ENCODE measurements at places on chromosomes 11 and 22.

DNA sequence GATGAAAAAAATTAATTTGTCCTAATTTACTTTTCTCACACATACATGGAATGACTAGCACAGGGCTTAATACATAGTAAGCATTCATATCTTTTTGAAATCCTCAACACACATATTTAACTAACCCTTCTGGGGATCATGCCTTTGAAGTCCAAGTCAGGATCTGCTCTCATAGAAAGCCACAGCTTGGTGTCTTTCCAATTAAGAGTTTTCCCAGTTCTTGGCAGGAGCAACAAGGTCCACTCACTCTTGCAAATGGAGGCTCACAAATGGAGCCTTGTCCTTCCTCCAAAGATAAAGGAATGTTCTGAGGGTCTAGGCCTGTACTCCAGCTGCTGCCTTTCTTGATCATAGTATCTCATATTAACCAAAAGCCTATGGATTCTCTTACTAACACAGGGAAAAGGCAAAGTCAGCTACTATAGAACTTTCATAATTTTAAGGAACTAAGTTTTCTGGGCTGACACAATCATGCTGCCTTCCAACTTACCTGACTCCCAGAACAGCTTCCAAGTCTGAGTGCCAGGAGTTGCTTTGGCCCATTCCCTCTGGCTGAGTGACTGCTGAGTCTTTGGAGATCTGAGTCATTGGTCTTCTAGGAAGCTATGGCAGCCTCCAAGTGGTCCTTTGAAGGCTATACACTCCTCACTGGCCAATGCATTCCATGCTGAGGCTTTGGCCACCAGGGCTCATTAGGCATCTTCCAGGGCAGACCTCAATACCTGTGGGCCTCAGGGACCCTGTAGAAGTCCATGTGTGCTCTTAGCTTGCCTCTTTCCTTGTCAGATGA is 25.8 kb upstream of the NUCB2 start:
- DNase-seq = no peak

DNA sequence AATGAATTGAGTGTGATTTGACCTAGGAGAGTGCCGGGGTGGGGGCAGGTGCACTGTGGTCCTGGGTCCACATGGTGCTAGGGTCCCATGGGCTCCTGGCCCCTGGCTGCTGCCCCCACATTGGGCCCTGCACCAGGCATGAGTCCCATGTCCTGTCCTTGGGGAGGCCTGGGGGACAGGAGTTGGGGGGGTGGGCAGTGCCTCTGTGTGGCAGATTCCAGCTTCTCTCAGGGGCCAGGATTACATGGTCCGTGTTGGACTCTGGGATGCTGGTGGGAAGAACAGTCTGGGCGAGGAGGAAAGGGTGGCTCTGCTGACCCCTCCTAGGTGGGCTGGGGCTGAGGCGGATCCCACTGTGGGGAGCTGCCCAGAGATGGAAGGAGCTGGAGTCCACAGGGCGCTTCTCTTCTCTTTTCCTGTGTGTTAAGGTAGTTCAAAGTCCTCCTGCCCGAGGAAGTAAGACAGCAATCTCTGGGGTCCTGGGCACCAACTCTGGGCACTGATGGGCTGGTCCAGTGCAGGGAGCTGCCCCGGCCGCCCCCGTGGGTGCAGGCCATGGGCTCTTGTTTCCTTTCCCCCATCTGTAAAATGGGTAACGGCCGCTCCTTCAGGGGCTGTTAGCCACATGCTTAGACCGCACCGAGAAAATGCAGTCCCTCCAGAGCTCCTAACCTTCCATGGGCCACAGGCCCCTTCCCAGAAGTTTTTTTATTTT is 19.8 kb downstream of the KCNQ1 start:
- DNase-seq = no peak

DNA sequence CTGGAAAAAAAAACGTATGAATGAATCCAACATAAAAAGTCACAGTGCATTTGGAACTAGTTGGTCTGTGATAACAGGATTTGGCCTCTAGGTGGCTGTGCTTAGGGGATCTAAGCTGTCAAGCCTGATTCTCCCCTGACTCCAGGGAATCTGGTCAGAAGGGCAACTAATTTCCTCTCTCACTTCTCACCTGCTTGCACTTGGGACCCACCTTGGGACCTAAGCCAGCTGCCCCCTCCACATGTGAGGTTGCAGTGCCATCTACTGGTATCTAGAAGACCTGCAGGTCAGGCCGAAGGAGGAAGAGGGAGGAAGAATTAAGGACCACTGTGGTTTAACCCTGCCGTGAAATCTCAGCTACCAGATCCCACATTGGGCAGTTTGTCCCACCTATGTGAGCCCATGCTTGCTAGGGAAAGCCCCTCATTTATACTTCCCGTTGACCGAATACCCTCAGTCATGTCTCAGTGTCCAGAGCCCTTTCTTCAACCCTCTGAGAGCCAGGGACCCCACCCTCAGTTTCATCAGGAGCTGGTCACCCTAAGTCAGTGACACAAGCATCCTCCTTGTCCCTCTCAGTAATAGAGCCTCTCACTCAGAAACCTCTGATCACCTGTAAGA is 33.2 kb upstream of the CAVIN3 start:
- peak; percentile 72 for DNase-seq

DNA sequence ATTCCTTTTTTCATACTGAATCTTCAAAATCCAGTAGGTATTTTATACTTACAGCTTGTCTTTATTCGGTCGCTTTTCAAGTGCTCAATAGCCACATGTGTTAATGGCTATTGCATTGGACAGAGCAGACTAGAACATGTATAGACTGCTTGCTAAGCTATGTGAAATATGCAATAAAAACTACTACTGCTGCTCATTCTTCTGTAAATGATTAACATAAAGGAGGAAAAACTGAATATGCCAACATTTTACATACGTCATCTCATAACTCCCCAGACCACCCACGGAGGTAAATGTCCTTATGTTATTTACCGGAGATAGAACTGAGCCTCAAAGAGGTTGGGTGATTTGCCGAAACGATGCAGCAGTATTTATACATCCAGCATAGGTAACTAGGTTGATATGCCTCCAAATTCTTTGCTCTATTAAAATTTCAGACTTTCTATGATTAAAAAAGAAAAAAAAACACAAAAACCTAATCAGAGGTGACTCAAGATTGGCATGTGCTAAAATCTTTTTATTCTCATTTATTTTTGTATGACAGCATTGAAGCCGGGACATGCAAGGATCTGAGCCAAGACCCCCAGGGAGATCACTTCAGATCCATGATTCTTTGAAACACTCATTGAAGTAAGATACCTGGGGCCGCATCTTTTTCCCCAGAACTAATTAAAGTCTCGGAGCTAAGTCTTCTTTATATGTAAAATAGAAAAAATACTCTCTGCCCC is 78.5 kb upstream of the OR5AK2 start:
- no peak for DNase-seq

- DNase-seq = peak; percentile 64
Measured at GRCh38 chr11:129375751-129376657, at the start of gene BARX2. TSS of gene BARX2 (plus strand) at chr11:129375848. CDS start at chr11:129376036, 188 bp downstream.

DNA sequence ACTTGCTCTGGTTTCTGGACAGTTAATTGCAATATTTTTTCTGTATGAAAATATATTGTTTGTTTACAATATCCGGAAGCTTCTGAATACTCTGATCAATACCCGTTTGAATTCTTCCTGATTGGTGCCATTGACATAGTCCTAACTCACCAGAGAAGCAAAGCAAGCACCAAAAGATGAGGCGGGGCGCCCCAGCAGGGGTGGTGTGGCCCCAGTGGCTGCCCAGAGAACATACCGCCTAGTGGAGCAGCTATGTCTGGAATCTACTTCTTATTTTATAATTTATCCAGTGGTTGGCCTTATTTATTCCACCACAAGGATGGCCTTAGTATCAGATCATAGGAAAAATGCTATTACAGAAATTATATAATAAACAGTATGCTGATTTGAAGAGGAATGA is 610.7 kb downstream of the JRKL start:
- DNase-seq = no peak

GRCh38 chr11:18106688-18107087 is 806 bp upstream of the SAAL1 start:
- no peak for DNase-seq

- DNase-seq = no peak
Measured at GRCh38 chr11:116742104-116742503, 30.7 kb downstream of the BUD13 start.

DNA sequence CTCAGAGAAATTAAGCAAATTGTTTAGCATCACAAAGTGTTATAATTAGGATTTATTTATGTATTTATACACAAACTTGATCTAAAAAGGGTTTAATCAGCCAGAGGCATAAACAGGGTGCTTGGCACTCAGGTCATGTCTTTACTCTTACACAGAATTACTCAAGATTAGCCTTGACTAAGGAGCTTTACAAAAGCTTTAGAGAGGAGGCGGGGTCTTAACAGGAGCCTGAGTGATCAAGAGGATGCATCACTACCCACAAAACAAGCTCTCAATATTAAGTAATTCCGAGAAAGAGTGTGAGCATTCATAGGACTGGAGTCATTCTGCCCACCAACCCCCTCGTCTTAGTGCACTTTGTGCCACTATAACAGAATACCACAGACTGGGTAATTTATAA is 103.0 kb downstream of the SPATA19 start:
- no peak for DNase-seq

DNA sequence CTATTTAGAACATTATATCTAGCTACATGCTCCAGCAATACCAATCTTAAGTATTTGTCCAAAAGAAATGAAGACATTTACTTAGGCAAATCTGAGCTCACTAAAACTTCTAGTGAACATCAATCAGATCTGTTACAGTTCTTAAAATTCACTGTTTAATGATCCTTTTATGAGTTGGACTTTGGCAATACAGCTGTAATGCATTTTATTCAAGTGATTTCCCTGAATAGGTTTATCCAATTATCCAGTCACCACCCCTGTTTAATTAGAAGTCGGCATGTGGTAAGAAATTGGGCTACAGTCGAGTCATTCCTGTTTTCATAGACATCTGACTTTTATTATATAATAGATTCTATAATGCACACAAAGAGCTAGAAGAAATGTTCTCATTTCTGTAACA is 1029.0 kb upstream of the TENM4 start:
- DNase-seq = no peak

DNA sequence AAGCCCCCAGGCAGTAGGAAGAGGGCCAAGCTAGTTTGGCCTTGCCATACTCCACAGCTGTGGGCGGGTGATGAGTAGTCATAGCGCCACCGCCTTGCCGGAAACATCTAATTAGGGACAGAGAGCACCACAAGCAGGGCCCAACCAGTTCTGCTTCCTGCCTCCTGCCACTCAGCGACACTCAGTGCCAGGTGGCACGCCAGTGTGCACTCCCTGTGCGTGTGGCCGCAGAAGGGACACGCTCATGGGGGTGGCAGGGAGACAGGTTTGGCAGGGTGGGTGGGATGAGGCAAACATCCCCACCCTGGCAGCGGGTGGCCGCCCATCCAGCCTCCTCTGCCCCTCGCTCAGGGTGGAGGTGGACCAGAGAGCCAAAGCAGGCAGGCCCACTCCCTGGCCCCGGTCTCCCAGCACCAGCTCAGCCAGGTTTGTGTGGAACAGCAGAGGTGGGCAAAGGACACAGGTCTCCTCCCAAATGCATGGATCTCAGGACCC is 4.9 kb downstream of the OVOL1 start:
- peak; percentile 84 for DNase-seq

GRCh38 chr11:34587282-34587677 is 33.6 kb upstream of the EHF start:
- no peak for DNase-seq

GRCh38 chr11:8352876-8353505 is 89.3 kb upstream of the LMO1 start:
- DNase-seq = no peak

DNA sequence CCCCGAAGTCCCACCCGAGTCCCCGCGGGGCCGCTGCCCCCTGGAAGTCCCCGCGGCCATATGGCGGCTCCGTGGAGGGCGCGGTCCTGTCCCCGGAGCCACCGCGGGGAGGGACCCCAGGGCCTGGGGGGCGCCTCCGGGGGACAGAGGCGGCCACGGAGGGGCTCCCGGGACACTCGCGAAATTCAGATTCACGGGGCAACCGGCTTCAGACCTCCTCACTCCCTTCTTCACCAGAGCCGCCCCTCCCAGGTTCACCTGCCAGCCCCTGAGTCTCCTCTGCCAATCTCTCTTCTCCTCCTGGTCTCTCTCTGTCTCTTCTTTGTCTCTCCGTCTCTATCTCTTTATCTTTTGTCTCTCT is 28.2 kb upstream of the TOLLIP start:
- peak; percentile 8 for DNase-seq

- DNase-seq = peak; percentile 46
Measured at GRCh38 chr11:123183391-123184099, 11.5 kb downstream of the CLMP start.

All from activated CD4-positive, alpha-beta memory T cell treated with anti-CD3 and anti-CD28 coated beads for 36 hours (primary cell).